ENCODE measurements at places on chromosomes 11 and 22. TPM values are rescaled to one million over a fixed set of nuclear protein-coding genes. Genes with fewer than 3 reads are reported as not detected.

POTEH gene
- not detected for total RNA-seq

MS4A3 gene
- total RNA-seq = not detected

FADS1 gene
- total RNA-seq = 17.7 TPM

OR8D1 gene
- not detected for total RNA-seq

OR51B2 gene
- not detected for total RNA-seq

OR5A1 gene
- not detected for total RNA-seq

UPK3A gene
- not detected for total RNA-seq

BIRC3 gene
- total RNA-seq = 155 TPM

OR52A1 gene
- not detected for total RNA-seq

SYCE3 gene
- total RNA-seq = 1.7 TPM

PHLDA2 gene
- 12.3 TPM for total RNA-seq

OR6T1 gene
- not detected for total RNA-seq

DNA sequence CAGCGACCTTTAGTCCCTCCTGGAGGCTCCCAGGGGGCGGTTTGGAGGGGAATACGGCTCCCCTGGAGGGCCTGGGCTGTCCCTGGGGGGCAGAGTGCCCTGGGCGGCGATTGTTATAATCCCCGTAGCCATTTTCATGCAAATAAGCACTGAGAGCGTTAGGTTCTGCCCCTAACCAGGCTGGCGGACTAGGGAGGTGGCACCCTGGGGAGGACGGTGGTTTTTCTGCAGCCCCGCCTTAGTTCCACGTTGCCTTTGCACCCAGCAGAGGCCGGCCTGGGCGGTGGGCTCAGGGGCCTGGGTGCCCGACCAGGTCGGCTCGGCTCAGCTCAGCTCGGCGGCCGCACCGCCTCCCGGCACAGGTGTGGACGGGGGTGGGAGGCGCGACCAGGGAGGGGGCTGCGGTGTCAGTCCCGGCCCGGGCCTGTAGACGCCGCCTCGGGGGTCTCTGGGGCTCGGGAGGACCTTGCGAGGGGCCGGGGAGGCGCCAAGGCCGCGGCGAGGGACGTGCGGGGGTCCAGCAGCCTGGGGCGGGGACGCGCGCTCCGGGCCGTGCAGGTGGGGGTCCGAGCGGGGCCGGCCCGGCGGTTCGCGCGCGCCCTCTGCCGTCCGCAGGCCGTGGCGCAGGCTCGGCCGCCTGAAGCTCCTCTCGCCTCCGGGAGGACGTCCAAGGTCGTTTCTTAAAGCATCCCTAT lies 2.3 kb upstream of the DUSP8 start:
- peak; percentile 76 for DNase-seq

GRCh38 chr11:104152941-104153505 lies 10.9 kb downstream of the PDGFD start:
- DNase-seq = no peak

- peak; percentile 58 for DNase-seq
Observed at GRCh38 chr11:119169282-119169719, 776 bp downstream of the NLRX1 start.

- DNase-seq = no peak
Observed at GRCh38 chr11:40393511-40393910, 1065.9 kb downstream of the LRRC4C start.

DNA sequence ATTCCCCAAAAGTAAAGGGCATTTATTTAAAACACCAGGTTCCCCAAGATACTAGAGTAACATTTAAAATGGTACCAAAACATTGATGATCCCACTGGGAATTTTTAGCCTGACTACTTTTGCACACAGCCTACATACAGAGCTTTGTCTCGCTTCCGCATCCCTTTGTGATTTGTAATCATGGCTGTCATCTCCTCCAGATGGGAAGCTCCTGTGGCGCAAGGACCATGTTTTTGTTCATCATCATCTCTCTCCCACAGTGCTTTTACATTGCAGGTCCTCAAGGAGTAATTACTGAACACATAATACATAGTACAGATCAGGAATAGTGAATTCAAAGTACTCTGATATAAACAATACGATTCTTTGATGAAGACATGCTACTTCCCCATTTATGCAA lies 231.2 kb upstream of the MTNR1B start:
- DNase-seq = no peak

DNA sequence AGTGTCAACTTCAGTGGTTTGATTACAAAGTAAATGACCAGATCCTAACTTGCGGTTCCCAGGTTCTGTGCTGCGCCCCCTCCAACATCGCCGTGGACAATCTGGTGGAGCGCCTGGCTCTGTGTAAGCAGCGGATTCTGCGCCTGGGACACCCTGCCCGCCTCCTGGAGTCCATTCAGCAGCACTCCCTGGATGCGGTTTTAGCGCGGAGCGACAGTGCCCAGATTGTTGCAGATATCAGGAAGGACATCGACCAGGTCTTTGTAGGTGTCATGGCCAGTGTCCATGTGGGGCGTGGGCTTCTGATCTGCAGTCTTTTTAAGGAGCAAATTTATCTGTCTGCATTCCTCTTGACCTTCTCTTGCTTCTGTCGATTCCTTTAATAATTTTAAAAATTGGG lies 11.1 kb downstream of the IGHMBP2 start:
- DNase-seq = no peak

- no peak for DNase-seq
Observed at GRCh38 chr11:10414659-10415058, 40.4 kb upstream of the AMPD3 start.

GRCh38 chr22:48152164-48152775 lies 1389.8 kb downstream of the TBC1D22A start:
- no peak for DNase-seq

DNA sequence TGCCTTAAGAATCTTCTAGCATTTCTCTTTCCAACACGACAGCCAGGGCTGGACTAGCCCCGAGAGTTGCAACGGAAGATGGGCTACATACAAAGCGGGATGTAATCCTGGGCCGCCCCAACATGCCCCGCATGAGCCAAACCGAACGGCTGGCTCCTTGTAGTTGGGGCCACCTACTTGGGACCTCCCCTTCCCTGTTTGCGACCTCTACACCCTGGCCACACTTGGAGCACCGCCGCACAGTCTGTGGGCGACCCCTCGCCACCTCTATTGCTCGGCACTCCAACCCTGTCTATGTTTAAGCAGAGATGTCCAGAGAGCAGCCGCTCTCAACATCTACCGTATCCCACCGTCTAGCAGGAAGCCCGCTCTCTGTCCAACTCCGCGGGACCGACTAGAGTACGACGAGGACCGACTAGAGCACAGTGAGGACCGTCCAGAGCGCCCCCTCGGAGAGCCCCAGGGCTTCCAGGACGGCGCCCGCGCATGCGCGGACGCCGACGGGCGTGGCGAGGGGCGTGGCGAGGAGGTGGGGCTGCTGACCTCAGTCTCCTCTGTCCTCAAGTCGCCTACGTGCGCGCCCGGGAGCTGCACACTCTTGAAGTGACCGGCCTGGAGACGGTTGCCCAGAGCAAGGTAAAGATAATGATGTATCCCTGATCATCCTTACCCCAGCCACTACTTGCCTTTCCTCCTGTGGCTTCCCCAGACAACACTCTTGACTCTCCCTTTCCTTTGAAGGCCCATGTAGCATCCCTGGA lies 32.3 kb downstream of the NEAT1 start:
- DNase-seq = peak; percentile 87

GRCh38 chr11:57336111-57336666 lies 497 bp upstream of the SSRP1 start:
- DNase-seq = peak; percentile 24

DNA sequence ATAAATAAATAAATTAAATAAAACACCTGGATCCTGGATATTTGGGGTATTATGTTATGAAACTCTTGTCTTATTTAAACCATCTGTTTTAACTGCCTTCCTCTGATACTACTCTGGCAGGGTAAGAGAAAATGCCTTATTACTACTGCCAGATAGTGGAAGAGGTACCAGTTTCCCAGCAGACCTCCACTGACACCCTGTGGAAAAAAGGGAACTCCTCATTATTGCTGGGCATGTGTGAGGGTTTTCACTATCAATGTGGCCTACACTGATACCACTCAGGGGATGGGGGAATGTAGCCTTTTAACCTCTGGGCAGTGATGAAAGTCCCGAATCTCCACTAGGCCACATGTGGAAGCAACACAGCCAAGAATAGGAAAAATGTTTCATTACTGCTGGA lies 121.0 kb downstream of the LUZP2 start:
- no peak for DNase-seq

- no peak for DNase-seq
Observed at GRCh38 chr22:42743501-42743991, 22.9 kb upstream of the A4GALT start.

DNA sequence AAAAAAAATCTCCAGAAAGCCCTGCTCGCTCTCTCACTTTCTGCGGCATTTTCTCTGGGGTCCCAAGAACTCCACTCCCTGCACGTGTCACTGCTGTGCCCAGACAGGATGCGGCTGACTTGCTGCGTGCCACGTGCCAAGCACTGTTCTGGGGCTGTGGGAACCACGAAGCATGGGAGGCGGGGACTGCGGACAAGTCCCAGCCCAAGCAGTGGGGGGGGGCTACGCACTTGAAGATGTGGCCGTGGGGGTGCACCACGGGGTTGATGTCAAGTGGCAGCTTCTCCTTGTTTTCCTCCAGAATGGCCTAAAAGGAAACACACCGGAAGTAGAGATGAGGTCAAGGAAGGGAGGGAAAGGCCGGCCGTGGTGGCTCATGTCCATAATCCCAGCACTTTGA lies 10.8 kb downstream of the TTLL12 start:
- no peak for DNase-seq

DNA sequence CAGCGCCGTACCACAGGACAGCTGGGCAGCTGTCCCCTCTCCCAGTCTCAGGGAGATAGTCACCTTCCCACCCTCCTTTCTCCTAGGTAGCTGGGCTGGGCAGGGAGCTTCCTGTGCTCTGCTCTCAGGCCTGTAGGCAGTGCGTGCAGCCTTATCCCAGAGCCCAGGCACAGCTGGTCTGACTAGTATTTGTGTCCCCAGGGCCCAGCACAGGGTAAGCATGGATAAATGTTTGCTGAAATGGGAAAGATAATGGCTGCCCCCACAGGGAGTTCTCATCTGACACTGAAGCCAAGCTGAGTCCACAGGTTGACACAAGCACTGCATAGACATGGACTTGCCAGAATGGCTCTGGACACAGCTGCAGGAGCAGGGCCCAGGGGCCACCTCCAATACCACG lies 9.8 kb downstream of the SLC15A3 start:
- DNase-seq = no peak

DNA sequence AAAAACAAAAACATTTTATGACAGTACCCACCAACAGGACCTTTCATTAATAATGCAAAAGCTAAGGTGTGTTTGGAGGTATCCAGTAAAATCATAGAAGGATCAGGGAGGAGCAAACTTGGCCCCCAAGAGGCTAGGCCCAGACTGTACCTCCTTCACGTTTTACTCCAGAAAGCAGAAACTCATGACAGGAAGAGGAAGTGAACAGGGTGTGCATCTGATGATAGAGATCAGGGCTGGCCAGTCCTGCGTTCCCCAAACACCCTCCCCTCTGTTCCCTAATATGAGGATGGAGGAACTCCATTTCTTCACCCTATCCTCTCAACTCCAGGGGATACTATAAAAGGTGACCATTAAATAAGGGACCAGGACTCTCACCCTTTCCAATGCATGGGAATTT lies 10.2 kb upstream of the MS4A12 start:
- DNase-seq = no peak

GRCh38 chr11:112834277-112834755 lies 126.9 kb upstream of the NCAM1 start:
- DNase-seq = no peak

DNA sequence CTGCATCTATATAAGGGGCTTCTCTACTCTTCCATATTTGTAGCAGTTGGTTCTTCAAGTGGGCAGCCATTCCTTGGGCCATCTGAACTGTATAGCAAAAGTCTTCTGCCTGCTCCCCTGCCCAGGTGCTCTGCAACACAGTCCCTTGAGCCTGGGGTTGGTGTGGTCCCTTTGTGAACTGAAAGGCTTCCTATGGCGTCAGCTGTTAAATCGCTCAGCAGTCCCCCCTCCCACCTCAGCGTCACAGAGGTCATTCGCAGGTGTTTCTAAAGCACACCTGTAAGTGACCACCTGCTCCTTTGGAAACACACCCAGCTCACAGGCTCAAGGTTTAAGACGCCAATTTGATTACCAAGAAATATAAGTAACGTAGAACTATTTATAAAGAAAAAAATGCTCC lies 37.0 kb downstream of the CYB5R2 start:
- DNase-seq = no peak
